ENCODE measurements at places on chromosomes 13 and 19. TPM values are rescaled to one million over a fixed set of nuclear protein-coding genes. Genes with fewer than 3 reads are reported as not detected.

The KLK12 gene
- not detected for total RNA-seq

The CBY2 gene
- not detected for total RNA-seq

DNA sequence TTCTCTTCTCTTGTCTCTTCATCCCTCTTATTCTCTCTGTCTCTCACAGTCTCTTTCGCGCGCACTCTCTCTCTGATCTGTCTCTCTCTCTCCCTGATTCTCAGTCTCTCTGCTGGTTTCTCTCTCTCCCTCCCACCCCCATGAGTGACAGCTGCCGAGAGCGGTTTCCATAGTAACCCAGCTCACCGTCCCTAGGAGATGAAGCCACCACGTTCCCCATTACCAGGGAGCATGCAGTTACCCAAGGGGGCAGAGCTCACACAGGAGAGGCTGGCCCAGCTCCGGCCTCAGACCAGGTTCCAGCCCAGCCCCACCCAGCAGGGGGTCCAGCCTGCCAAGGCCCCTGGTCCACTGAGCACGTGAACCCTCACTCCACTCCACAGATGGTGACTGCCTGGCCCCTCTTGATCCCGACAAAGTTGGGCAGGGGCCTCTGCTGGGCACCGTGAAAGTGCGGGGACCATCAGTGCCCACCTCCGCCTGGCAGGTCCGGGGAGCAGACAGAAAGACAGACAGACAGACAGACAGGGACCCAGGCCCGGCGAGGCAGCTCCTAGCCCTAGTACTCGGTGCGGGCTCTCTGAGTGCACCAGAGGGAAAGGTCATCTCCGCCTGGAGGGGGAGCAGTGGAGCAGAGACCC is 50.6 kb downstream of the CELF5 start:
- no peak for DNase-seq

DNA sequence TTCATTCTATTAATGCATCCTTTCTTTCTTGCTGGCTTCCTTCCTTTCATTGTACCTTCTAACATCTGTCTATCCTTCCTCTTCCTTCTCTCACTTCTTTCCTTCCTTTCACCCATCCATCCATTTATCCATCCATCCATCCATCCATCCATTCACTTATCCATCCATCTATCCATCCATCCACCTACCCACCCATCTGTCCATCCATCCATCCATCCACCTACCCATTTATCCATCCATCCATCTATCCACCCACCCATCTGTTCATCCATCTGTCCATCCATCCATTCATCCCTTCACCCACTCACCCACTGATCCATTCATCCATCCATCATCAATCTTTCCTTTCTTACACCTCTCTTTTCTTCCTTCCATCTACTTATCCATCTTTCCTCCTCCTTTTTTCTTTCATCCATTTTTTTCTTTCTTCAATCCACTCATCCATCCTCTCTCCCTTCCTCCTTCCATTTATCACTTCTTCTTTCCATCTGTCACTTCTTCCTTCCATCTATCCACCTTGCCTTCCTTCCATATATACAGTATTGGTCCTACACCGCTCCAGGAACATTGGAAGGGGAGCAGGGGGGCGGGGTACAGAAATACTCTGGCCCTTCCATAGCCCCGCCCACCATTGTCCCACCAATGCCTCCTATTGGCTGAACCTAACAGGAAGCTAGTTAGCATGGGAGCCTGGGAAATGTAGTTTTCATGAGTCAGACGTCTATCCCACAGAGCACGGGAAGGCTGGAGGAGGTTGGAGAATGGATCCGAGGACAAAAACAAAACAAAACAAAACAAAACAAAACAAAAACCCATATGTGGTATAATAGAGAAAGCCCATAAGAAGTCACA is 45.9 kb downstream of the MBD3L1 start:
- DNase-seq: no peak

DNA sequence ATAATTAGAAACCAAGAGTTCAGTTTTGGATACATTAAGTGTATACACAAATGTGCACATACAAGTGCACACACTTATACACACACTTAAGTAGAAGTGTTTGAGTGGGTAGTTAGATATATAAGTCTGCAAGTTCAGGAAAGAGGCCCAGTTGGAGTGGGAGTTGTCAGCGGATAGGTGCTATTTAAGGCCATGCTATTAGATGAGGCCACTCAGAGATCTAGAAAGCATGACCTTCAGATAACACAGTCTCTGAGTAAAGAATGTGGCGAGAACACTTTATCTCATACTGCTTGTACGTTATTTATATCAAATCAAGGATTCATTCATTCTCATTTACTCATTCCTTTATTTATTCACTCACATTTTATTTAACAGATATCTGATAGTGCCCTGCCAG is 206.2 kb downstream of the POSTN start:
- no peak for DNase-seq

The ZNF66 gene
- total RNA-seq: 0.90 TPM

DNA sequence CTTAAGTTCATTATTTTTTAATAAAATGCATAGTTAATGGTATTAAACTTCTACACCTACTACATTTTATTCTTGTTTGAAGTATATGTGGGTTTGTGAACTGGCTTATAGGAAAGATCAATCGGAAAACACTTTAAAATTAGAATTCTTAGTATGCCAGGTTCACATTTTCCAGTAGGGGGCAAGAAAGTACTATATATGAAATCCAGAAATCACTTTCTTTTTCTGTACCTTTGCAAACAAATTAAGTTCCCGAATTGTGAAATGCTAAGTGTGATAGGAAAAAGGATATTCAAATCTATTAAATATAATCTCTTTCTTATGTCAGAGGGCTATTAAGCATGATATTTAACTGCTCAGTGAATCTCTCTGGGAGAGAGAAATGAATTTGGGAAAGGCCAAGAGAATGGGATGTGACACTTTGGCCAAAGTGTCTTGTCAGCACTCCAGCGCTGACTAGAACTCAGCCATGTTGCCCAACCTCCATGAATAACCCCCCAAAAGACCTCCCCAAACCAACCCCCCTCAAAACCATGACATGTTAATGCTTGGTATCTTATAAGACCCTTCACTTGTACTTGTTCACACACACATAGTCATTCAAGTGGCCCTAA is 122.6 kb upstream of the SLC10A2 start:
- no peak for DNase-seq

GRCh38 chr13:39326469-39327171 is 276.4 kb downstream of the LHFPL6 start:
- no peak for DNase-seq

DNA sequence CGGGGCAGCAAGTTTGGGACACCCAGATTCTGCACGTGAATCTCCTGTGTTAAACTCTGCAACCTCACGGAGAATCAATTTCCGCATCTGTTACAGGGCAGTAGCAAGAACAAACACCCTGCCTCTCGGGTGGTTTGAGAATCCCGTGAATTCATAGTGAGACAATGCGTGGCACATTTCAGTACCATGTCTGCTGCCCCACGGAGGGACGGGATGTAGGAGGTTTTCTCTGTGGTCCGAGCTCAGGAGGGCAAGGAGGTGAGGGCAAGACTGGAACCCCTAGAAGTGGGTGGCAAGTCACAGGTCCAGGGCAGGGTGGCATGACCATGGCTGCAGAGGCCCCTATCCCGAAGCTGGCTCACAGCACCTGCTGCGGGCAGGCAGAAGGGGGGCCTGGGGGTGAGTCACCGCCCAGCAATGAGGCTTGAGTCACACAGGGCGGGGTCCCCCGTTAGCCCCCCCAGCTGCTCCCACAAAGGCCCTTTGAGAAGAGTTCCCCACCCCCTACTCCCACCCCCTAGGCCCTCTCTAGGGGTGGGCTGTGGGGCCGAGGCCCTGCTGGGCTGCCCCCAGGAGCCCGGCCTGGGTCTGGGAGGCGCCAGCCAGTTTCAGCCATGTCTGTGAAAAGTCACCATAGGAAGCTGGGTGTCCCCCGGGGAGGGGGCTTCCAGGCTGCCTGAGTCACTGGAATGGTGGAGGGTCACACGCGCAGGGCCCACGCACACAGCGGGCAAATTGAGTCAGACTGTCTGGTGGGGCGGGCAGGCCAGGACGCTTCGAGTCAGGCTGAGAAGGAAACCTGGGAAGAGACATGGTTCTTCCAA is 25.8 kb upstream of the NANOS3 start:
- peak; percentile 88 for DNase-seq

DNA sequence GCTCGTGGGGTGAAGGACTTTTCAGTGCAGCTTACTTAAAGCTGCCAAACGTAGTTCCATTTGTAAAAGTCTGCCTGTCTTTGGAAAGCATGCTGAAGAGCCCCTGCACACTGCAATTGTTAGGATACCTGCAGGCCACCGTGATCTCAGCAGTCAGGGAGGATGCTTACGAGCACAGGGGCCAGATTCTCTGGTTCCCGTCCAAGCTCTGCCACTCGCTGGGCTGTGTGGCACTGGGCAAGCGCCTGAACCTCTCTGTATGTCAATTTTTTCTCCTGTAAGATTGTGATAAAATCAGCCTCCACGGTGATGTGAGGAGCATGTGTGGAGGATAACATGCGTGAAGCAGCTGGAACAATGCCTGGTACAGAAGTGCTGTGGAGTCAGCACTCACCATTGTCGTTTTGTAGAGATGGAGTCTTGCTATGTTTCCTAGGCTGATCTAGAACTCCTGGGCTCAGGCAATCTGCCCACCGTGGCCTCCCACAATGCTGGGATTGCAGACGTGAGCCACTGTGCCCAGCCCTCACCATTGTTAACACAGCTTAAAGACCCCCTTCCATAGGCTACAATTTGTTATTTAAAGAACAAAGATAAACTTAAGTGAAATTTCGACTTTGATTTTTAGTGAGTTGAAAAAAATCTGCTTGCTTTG is 3.5 kb downstream of the ADPRHL1 start:
- no peak for DNase-seq

DNA sequence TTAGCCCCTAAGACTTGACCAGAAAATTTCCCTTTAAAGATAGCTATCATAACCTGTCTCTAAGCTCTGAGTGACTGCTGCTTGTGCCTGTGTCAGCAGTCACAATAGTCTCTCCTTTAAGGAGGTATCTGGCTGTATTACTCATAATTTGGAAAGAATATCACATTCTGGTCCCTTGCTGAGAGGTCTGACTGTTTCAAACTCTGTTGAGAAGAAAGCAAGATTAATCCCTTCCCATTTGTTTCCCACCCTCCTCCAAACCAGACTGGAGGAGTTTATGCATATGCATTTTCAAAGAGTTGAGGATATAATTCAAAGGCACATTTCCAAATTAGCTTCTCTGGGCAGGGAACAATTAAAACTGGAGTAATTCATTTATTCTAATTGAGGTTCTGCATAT is 2.3 kb downstream of the HTR2A start:
- no peak for DNase-seq

The CYP2S1 gene
- total RNA-seq: not detected

- DNase-seq: no peak
These were observed 512.8 kb upstream of the MIR17HG start for GRCh38 chr13:90834700-90835099.

GRCh38 chr19:3537438-3538240 is 1.3 kb upstream of the TEKTIP1 start:
- DNase-seq: no peak

The TSSK6 gene
- 0.95 TPM for total RNA-seq

DNA sequence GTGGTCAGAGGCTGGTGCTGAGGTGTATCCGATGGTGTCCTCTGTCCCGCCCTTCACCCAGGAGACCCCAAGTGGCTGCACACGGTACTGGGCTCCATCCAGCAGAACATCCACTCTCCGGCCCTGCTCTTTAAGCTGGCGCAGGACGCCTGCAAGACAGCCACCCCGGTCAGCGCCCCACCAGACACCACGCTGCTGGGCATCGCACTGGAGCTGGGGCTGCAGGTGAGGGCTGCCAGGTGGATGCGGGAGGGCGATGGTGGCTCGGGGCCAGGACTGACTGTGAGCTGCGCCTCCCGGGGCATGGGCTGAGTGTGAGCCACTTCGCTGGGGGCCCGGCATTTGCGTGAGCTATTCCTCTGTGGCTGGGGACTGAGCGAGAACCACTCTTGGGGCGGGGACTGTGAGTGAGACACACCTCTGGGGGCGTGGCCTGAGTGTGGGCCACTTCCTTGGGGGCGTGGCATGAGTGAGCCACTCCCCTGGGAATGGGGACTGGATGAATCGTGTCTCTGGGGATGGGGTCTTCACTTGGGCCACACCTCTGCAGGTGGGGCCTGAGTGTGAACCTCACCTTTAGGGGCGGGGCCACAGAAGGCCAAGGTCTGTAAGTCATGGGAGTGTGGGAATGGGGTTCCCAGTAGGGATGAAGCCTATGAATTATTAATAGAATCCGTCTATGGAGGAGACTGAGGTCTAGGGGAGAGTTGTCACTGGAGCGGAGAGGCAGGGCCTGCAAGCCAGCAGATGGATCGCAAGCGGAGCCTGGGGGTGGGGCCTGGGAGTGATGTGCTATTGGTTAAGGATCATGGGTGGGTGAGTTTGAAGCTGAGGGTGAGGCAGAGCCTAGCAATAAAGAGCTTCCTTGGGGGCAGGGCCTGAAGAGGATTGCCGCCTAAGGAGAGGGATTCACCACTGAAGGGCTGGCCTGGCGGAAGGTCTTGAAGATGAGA is 30.5 kb downstream of the ZSWIM4 start:
- no peak for DNase-seq

DNA sequence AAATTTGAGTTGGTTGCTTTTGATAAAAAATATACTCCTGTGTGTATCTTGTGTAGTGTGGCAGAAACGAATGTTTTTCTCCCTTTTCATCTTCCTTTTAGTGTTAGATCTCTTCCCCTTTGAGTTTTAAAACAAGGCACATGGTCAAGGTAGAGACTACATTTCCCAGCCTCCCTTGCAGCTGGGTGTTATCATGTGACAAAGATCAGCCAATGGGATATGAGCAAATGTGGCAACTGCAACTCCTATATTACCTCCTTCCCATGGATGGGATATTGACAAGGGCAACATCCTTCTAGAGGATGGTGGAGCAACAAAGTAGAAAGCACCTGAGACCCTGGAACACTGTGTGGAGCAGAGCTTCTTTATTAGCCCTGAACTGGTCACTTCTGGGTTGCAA is 42.4 kb downstream of the ADGRE3 start:
- DNase-seq: no peak

GRCh38 chr19:55391191-55391670 is 5.5 kb downstream of the RPL28 start:
- DNase-seq: no peak

DNA sequence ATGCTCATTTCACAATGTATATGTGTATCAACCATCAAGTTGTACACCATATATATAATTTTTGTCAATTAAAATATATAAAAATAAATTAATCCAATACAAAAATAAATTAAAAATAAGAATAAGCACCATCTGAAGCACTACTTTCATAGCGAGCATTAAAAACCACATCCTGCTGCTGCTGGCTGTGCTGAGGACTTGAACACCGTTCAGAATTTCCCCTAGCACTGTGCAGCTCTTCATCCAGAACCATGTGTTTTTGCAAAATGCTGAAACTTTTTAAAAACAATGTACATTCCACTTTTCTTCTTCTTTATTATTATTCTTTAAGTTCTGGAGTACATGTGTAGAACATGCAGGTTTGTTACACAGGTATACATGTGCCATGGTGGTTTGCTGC is 40.0 kb upstream of the FOXO1 start:
- DNase-seq: no peak

GRCh38 chr13:101512650-101513049 is 60.2 kb downstream of the ITGBL1 start:
- no peak for DNase-seq

The CEACAM16 gene
- not detected for total RNA-seq

The MBD3L3 gene
- total RNA-seq: not detected

GRCh38 chr13:90824032-90824431 is 523.5 kb upstream of the MIR17HG start:
- no peak for DNase-seq
